ENCODE measurements at places on chromosomes 1 and 21. TPM values are rescaled to one million over a fixed set of nuclear protein-coding genes. Genes with fewer than 3 reads are reported as not detected.

GRCh38 chr1:44827197-44828002 is 15.7 kb downstream of the PTCH2 start:
- no peak overlapping the region for H3K27ac ChIP-seq
- no peak for DNase-seq
- no peaks in the 10 kb centered on the region for H3K27me3 ChIP-seq
- no peaks in the 10 kb centered on the region for H3K36me3 ChIP-seq
- no peak overlapping the region for H3K4me3 ChIP-seq
- no peaks in the 10 kb centered on the region for H3K4me1 ChIP-seq

GRCh38 chr1:29756085-29756484 is 519.8 kb downstream of the PTPRU start:
- H3K27me3 ChIP-seq = no peaks in the 10 kb centered on the region
- H3K4me1 ChIP-seq = no peaks in the 10 kb centered on the region
- no peaks in the 10 kb centered on the region for H3K36me3 ChIP-seq
- no peak overlapping the region for H3K4me3 ChIP-seq

Gene DUSP12
- 28.3 TPM for total RNA-seq

Gene RBM15
- total RNA-seq = 29.5 TPM

Gene CHD5
- total RNA-seq = 0.11 TPM

Measured in endothelial cell of umbilical vein (primary cell).